ENCODE measurements at places on chromosomes 3 and 15. TPM values are rescaled to one million over a fixed set of nuclear protein-coding genes. Genes with fewer than 3 reads are reported as not detected.

Gene CYP19A1
- total RNA-seq, result 24.0 TPM

DNA sequence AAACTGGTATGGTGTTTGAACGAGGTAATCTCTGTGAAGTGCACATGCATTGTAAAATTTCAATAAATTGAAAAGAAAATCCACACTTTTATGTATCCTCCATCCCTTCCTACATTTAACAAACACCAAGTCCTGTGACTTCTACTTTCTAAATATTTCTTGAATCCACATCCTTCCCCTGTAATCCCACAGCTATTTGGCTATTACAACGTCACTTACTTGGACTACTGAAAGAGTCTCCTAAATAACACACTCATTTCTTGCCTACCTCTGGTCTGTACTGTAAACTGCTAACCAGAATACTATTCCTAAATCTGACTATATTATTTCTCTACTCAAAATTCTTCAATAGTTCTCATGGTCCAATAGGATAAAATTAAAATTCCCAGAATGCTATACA lies 176.1 kb downstream of the NEK10 start:
- no peak for DNase-seq

- DNase-seq, result no peak
These were observed 122.2 kb downstream of the KCNH8 start for GRCh38 chr3:19270481-19270880.

GRCh38 chr15:44366971-44367370 lies 60.5 kb upstream of the CTDSPL2 start:
- no peak for DNase-seq

GRCh38 chr3:159860269-159861116 lies 128.1 kb upstream of the IL12A start:
- DNase-seq, result no peak

GRCh38 chr3:167241048-167241845 lies 138.8 kb downstream of the ZBBX start:
- no peak for DNase-seq

GRCh38 chr3:127226946-127227842 lies 34.3 kb downstream of the PRR23E start:
- DNase-seq, result no peak

Gene GHSR
- not detected for total RNA-seq

DNA sequence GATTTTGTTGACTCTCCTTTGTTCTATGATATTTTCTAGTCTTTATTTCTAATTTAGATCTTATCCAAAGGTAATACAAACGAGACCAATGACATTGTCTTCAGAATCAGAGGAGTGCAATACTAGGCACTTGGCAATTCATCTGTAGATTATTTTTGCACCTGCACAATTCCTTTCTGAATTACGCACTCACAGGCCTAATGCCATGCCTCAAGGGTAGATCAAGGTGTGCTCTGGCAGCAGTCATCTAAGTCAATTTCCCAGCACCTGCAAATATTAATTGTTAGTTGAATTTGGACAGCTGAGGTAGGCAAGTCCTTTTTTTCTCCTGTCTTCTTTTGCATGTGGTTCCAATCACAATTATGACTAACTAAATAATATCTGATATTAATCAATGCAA lies 653.2 kb downstream of the ROBO2 start:
- DNase-seq, result no peak

DNA sequence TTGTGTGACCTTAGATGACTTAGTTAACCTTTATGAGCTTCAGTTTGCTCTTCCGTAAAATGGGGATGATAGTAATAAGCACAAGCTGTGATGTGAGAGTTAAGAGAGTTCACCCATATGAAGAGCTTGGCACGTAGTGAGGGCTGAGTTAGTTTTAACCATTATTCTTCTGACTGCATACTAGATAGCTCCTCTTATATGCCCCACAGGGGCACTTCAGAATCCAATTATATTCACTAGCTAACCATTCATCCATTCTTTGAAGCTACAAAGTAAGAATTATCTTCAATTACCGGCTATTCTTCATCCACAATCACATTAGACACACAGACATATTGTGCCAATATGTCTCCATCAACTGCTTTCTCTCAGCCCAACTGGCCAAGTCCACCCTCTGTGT lies 159.0 kb upstream of the STT3B start:
- no peak for DNase-seq

Gene NUP210
- 5.5 TPM for total RNA-seq

Gene GPR171
- 1.6 TPM for total RNA-seq

GRCh38 chr15:65338823-65339222 lies 34.3 kb downstream of the RNU5B-1 start:
- no peak for DNase-seq

- no peak for DNase-seq
These were observed 2.1 kb downstream of the THPO start for GRCh38 chr3:184375747-184376461.

GRCh38 chr3:13191016-13191415 lies 117.8 kb upstream of the IQSEC1 start:
- DNase-seq, result no peak

Gene TRAIP
- total RNA-seq, result 4.2 TPM

GRCh38 chr15:70936326-70936725 lies 43.7 kb downstream of the LRRC49 start:
- DNase-seq, result no peak
